ENCODE measurements at places on chromosomes 7 and 10.

- no peak for DNase-seq
These were observed 213.1 kb downstream of the EMX2 start for GRCh38 chr10:117755659-117756014.

DNA sequence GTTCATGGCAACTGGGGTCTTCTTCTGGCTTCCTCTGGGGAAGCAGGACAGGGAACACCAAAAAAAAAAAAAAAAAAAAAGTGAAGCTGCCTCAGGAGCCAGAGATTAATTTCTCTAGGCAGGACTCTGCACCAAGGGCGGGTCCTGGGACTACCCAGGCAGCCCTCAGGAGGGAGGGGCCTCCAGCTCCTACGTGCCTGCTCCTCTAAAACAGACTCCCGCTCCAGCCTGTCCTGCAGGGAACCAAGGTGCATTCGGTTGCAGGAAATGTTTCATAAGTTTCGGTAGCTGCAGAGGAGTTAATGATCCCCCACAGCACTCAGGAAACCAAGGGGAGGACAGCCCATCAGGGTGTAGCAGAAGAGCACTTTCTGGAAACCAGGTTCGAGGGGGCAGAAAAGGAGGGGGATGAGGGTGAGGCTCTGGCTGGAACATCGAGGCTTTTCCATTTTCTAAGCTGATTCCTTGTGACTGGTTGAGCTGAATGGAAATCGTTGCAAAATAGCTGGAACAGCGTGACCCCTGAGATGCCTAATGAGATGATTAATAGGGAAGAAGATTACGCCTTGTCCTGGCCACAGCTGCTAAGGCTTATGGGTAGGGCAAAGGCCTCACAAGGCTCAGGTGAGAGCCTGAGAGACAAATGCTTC is 84.2 kb downstream of the STRA8 start:
- DNase-seq, result no peak

GRCh38 chr7:28536259-28536658 is 123.9 kb downstream of the CREB5 start:
- no peak for DNase-seq

DNA sequence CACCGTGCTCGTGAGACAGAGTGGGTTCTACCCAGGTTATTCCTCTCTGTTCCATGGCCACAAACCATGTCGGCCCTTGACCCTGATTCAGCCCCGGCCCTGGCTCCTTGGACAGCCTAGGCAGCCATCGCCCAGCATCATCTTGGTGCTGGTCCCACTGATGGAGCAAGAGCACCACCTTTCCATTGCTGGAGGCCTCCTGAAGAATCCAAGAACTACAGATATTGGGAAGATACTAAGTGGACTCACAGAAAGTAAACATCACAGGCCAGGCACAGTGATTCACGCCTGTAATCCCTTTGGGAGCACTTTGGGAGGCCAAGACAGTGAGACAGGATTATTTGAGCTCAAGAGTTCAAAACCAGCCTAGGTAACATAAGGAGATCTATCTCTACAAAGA is 125.1 kb downstream of the NT5C2 start:
- no peak for DNase-seq

DNA sequence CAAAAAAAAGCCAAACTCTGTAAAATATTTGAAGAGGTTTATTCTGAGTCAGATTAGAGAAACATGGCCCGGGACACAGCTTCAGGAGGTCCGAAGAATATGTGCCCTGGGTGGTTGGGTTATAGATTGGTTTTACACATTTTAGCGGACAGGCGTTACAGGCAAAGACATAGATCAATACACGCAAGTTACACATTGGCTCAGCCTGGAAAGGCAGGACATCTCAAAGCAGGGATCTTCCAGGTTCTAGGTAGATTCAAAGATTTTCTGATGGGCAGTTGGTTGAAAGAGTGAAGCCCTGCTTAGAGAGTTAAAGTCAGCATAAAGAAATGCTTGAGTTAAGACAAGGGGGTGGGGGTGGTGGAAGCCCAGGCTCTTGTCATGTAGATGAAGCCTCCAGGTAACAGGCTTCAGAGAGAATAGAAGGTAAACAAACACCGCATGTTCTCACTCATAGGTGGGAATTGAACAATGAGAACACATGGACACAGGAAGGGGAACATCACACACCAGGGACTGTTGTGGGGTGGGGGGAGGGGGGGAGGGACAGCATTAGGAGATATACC is 464.3 kb upstream of the ADARB2 start:
- DNase-seq, result no peak
